Occipital lobe (tissue), 3 donors: ENCODE measurements at places on chromosomes 1 and 21.

DNA sequence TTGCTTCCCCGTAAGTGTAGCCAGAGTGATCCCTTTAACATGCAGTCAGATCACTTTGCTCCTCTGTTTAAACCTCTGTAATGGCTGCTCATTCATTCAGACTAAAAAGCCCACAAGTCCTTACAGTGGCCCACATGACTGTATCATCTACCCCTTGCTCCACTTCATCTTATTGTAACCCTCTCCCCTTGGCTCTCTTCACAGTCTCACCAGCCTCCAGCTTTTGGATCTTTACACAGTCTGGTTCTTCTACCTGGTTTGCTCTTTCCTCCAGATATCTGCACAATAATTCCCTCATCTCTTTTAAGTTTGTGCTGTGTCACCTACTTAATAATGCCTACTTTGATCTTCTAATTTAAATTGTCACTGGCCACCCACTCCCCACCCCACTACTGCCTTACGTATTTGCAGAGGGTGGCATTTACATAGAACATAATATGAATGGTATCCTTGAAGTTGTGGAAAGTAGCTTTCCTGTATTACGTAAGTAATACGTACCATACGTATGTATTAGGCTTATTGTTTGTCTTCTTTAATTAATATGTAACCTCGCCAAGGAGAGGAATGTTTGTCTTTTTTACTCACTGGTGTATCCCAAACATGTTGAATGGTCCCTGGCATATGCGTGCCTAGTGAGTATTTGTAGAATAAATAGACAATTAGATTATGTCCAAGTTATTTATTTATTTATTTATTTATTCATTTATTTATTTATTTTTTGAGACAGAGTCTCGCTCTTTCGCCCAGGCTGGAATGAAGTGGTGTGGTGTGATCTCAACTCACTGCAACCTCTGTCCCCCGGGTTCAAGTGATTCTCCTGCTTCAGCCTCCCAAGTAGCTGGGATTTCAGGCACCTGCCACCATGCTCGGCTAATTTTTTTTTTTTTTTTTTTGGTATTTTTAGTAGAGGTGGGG is 48.6 kb downstream of the TSNAX start:
- no peak for DNase-seq

DNA sequence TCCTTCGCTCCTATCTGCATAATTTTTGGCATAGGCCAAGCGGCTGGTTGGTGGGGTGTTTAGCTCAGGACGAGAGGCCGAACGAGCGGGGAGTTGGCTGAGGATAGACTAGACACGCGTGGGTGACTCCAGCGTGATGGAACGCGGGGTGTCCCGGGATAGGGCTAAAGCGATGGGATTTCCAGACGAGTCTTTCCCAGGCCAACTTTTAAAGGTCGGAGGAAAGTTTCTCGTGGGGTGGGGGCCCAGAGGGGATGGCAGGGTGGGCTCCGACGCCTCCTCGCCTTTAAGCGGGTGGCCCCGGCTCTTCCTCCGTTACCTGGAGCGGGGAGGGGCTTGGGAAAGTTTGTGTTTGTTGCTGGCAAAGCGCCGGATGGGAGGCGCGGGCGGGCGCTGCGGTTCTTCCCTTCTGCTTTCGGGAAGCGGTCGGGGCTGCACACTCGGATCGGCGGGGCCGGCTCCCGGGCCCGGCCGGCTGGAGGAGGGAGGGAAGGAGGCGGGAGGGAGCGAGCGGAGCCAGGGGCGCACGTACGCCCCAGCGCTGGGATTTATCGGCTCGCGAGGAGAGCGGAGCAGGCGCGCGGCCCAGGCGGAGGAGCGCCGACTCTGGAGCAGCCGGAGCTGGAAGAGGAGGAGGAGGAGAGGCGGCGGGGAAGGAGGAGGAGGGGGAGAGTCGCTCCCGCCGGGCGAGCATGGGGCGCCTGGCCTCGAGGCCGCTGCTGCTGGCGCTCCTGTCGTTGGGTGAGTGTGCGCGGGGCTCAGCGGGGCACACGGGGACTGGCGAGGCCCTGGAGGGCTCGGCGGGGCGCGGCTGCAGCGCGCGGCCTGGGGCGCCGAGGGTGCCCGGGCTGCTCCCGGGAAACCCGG is at the start of gene PTGFRN:
PTGFRN (plus strand) TSS at position 405 of the 867 bp plus-strand sequence; CDS start at position 693, 288 bp downstream.
- DNase-seq = peak; percentile 47

- DNase-seq = no peak
Observed at GRCh38 chr1:4684864-4685522, 30.6 kb downstream of the AJAP1 start.

- DNase-seq = no peak
Observed at GRCh38 chr1:70685300-70686286, 274.5 kb downstream of the CTH start.

DNA sequence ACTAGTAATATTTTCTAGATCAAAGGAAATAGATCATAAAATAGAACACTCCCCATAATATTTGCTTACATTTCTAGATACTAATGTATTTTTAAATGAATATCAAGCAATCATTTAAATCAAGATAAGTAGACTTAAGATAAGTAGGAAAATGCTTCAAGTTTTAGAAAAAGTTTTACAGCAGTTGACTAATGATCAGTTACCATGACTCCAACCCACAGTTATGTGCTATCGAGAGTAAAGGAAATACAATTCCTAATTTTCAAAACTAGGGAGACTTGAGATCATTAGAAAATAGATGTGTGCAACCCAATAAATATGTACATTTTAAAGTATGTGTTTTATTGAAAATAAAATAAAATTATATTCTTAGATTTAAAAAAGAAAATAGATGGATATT is 95.0 kb downstream of the DENND1B start:
- DNase-seq = no peak

- no peak for DNase-seq
Observed at GRCh38 chr1:95506736-95507414, 272.9 kb downstream of the RWDD3 start.

GRCh38 chr1:225963735-225964530 is 22.9 kb upstream of the LEFTY2 start:
- DNase-seq = no peak

DNA sequence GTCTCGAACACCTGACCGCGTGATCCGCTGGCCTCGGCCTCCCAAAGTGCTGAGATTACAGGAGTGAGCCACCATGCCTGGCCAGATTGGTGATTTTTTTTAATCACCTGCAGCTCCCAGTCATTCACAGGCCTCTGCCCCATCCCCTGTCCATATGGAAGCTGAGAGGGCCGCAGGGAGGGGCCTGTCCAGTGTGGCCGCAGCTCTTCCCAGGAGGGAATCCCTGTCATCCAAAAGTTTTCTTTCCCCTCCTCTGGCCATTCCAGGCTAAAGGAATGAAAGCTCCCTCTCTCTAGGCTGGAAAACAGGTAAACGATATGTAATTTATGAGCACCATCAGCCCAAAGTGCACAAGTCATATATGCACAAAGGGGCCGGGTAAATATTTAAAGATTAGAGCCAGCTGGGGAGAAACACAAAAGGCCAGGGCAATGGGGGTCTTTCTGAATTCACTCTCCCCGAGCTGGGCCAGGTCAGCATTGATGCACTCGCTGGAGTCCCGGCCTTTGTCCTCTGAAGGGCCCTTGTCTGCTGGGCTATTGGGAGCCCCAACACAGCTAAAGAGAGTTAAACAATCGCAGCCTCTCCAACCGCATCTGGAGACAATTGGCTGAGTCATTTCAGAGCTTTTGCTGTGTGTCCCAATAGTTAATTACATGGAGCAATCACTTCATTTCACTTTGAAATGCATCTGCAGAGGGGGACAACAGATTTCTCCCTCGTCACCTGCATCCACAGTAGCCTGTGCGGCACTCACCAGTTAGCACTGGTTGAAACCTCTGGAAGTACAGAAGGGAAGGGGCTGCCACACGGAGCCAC is 3.8 kb upstream of the HES3 start:
- no peak for DNase-seq

- no peak for DNase-seq
Observed at GRCh38 chr1:32100359-32100758, 7.5 kb upstream of the KPNA6 start.

GRCh38 chr1:152878042-152878441 is at the start of gene SMCP:
TSS of gene SMCP (plus strand) at chr1:152878322. CDS start at chr1:152884423, 6,101 bp downstream.
- DNase-seq = no peak

DNA sequence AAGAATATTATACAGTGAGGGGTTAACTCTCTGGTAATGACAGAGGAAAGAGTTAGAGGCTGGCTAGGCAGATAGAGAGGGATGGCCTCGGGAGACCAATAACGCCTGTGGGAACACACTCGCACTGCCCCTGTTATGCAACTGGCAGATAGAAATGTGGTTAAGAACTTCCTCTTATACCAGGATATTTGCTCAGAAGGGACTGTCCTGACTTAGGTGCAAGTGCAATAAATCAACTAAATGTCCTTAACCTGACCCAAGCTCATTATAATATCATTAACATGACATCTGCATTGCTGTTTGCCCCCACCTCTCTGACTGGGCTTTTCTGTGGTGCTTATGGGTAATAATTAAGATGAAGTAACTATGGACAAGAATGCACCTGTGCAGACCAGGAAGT is 1518.0 kb downstream of the NCAM2 start:
- DNase-seq = no peak

DNA sequence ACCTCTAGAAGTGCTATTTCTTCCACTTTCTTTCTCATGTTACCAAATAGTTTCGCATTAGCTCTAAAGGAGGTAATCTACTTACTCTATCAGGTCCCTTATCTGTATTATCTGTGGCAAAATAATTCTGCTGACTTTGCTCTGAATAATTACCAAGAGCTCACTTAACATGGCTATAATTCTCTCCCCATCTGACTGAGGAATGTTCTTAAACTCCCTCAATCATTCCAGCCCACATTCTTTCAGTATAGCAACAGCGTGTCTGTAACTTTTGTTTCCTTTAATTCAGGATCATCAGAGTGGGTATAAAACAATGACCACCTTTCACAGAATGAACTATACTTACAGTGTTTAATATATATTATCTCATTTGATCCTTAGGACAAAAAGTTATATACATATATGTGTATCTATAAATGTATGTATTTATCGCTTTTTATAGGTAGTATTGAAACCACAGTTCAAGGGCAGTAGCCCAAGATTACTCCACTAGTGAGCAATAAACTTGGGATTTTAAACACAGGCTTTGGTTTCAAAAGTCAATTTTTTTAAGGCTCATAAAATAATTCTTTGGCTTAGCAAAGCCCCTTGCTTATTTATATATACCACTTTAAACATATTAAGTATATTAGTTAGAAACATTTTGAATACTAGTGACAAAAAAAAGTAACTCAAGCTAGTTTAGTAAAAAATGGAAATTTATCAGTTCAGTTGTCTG is 36.1 kb upstream of the ST6GALNAC3 start:
- no peak for DNase-seq

DNA sequence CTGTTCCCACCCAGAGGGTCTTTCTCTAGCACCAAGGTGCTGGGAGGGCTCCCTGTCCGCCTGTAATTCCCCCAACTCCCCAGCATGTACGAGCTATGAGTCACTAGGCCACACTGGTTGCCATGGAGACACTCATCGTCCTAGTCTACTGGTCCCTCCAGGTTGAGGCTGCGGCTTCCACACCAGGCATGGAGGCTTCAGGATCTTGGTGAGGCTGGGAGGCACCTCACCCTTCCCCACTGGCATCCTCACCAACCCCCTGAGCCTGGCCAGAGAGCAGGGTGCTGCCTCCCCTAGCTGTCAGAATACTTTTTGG is 75.6 kb upstream of the KAZN start:
- DNase-seq = peak; percentile 10

DNA sequence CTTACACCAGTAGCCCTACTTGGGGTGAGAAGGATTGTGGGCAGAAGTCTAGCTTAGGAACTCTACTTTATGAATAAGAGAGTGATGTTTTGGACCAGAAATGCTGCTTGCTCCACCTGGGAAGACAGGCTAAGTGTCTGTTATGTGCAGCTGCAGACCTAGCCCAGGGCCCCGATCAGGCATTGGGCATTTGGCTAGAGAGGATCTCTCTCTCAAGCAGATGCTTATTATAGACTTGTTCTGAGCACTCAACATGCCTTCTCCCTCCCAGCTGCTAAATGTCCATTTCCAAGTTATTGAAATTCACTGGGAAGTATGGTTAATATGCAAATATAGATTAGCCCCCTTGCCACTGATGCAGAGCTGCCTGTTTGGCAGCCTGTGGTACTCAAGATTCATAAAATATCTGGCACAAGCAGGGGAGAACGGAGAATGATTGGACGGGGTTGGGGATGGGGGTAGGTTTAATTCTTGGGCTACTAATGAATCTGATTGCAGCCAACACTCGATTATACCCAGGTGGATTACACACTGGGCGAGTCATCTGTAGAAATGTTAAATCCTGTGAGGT is 115.9 kb downstream of the KCND3 start:
- DNase-seq = no peak

DNA sequence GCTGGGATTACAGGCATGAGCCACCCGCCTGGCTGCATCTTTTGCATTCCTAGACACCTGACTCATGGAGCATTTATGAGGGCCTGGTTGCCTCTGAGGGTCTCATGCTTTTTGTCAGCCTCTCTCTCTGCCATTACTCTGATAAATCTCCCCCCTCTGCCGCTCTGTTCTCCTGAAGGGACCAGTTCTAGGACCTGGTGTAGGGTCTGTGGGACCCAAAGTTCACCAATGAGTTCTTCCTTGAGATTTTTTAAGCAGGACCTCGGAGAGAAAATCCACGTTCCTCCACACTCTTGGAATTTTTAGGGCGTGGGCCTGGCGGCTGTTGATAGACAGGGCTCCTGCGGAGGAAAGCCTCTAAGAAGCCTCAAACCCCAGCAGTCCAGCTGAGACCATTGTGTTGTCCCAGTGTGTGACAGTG is 91.9 kb upstream of the ERRFI1 start:
- DNase-seq = no peak

DNA sequence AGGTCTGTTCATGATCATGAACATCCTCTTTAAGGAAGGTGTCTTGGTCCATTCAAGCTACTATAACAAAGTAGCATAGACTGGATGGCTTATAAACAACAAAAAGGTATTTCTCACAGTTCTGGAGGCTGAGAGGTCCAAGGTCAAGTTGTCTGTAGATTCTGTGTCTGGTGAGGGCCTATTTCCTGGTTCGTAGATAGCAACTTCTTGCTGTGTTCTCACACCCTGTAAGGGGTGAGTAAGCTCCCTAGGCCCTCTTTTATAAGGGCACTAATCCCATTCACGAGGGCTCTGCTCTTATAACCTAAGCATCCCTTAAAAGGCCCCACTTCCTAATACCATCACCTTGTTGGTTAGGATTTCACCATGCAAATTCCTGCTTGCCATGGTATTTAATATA is 347.7 kb downstream of the PTBP2 start:
- no peak for DNase-seq

DNA sequence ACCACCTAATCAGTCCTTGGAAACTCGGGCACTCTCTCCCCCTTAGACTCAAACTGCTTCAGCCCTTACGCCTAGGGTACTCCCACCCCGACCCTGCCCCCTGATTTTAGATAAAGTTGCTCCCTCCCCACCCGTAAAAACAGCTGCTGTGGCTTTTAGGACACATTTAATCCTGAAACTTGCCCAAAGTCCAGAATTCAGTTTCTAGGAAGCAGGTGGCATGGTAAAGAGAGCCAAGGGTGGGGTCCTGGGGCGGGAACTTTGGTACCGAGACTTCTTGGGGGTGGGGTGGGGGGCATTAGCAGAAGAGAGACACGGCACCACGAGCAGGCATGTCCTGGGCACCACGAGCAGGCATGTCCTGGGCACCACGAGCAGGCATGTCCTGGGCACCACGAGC is 52.4 kb downstream of the CASZ1 start:
- DNase-seq = no peak
